ENCODE measurements at places on chromosomes 12 and 14.

DNA sequence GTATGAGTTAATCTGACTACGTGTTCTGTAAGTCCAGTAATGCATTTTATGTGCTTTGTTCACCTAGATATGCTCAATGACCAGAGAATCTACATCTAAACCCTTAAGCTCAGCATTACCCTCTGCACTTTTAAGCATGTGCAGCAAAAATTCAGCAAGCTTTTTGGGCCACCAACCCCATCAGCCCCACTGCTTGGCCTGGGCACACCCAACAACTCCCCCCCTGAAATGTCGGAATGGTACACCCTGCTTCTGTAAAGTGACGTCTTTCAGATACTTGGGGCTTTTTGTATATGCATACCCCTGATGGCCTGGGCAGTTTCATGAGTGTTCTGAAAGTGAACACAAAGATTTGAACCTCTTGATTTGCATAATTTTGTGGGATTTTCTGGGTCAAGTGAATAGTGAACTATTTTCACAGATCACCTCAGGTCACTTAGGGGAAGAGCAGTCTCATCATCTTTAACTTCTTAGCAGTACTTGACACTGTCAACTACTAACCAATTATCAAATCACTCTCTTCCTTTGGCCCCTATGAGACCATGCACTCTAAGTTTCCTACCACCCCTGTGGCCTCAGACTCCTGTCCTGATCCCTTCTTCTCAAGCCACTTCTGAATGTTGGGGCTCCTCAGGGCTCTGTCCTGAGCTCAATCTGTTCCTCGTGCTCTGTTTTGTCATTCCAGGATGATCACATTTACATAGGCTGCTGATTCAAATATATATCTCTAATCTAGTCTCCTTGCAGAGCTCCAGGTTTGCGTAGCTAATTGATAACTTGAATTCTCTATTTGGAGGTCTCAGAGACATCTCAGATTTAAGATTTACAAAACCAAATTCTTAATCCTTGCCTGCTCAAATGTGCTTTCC lies 36.3 kb upstream of the PPM1A start:
- H3K4me3 ChIP-seq: no peak overlapping the region
- no peak overlapping the region for H3K27ac ChIP-seq
- peaks cover 25% of the 10 kb centered on the region for H3K4me1 ChIP-seq
- no peaks in the 10 kb centered on the region for H3K36me3 ChIP-seq
- no peaks in the 10 kb centered on the region for H3K27me3 ChIP-seq
- no peak for DNase-seq

DNA sequence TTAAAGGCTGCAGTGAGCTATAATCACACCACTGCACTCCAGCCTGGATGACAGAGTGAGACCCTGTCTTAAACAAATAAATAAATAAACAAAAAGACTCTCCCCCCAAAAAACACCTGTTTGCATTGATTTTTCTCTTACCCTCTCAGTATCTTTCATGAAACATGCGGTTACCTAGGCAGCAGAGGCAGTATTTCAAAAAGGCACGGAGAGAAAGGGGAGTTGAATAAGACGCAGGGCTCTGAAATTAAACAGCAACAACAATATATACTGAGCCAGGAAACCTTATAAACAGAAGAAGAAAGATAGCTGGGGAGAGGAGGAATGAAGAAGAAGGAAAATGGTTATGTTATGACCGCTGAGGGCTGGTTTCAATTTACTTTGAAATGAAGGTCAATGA lies 277.6 kb downstream of the BTG1 start:
- no peaks in the 10 kb centered on the region for H3K36me3 ChIP-seq
- no peak for DNase-seq
- H3K27ac ChIP-seq: no peak overlapping the region

- H3K27me3 ChIP-seq: no peaks in the 10 kb centered on the region
- no peak for DNase-seq
- peaks cover 36% of the 10 kb centered on the region for H3K4me1 ChIP-seq
- H3K4me3 ChIP-seq: peak overlapping the region; percentile 94
- peak overlapping the region; percentile 98 for H3K27ac ChIP-seq
- H3K36me3 ChIP-seq: no peaks in the 10 kb centered on the region
These were observed 423 bp downstream of the FGD6 start for GRCh38 chr12:95216711-95217376.

- no peaks in the 10 kb centered on the region for H3K4me1 ChIP-seq
- no peaks in the 10 kb centered on the region for H3K27me3 ChIP-seq
- H3K36me3 ChIP-seq: no peaks in the 10 kb centered on the region
These were observed 7.6 kb upstream of the RAD51AP1 start for GRCh38 chr12:4530982-4531586.

GRCh38 chr12:128536810-128537209 lies 269.8 kb downstream of the TMEM132C start:
- no peak for DNase-seq
- H3K4me1 ChIP-seq: no peaks in the 10 kb centered on the region
- no peak overlapping the region for H3K27ac ChIP-seq
- no peak overlapping the region for H3K4me3 ChIP-seq

DNA sequence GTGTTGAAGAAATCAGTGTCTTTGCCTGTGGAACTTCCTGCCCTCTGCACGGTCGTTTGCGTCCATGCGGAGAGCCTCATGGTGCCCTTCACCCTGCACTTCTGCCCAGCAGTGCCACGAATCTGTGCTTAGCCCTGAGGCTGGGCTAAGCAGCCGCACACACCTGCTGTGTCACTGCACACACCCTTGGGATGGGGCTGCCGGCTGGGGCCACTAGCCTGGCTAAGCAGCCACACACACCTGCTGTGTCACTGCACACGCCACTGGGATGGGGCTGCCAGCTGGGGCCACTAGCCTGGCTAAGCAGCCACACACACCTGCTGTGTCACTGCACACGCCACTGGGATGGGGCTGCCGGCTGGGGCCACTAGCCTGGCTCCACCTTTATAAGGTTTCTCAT lies 188.5 kb downstream of the KIF26A start:
- H3K4me1 ChIP-seq: no peaks in the 10 kb centered on the region
- DNase-seq: no peak
- H3K27me3 ChIP-seq: peaks cover 4% of the 10 kb centered on the region

- no peak overlapping the region for H3K27ac ChIP-seq
- H3K27me3 ChIP-seq: no peaks in the 10 kb centered on the region
- H3K36me3 ChIP-seq: no peaks in the 10 kb centered on the region
- no peak overlapping the region for H3K4me3 ChIP-seq
These were observed 28.2 kb downstream of the TTC8 start for GRCh38 chr14:88852632-88853031.

GRCh38 chr14:51873221-51873893 lies 12.9 kb downstream of the GNG2 start:
- H3K4me1 ChIP-seq: no peaks in the 10 kb centered on the region
- no peak overlapping the region for H3K4me3 ChIP-seq
- no peak overlapping the region for H3K27ac ChIP-seq
- DNase-seq: no peak
- no peaks in the 10 kb centered on the region for H3K27me3 ChIP-seq

DNA sequence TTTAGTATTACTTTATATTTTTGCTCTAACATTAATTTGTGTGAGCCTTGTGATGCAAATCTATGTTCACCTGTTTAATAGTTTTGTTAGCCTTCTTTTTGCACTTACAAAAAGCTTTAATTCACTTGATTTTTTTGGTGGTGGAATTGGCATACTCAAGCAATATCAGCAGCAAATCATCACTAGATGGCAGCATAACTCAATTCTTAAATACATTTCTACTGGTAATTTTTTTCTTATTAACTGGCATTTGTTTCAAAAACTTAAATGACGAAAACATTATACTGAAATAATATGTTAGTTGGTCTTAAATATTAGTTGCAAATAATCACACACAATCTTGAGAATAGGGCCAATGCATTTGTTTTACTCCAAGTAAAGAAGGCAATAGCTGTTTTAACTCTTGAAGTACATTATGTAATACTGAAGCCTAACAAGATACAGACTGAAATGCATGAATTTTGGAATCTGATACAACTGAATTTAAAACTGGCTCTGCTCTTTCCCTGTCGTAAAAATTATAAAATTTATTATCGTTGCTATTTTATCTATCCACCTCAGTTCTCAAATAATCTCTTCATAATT lies 151.5 kb downstream of the ATXN7L3B start:
- no peak overlapping the region for H3K4me3 ChIP-seq
- H3K27me3 ChIP-seq: no peaks in the 10 kb centered on the region
- H3K36me3 ChIP-seq: no peaks in the 10 kb centered on the region
- H3K27ac ChIP-seq: no peak overlapping the region

DNA sequence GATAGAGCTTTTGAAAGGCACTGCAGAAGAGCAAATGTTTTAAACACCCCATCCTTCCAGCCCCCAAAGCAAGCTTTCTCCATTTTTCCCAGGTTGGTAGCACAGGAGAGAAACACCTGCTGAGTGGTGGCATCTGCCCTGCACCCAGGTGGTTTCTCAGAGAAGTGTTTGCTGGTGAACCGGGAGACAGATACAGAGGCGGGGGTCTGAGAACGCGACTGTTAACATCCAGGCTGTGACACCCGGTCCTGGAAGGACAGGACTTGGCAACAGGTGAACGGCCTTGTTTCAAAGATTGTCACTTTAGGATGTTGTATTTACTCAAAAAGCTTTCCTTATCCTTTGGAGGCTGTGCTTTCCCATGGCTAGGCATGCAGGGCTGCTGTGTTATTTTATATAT lies 18.5 kb downstream of the MMAB start:
- H3K4me3 ChIP-seq: no peak overlapping the region
- H3K27me3 ChIP-seq: peaks cover 21% of the 10 kb centered on the region
- no peak for DNase-seq
- H3K4me1 ChIP-seq: no peaks in the 10 kb centered on the region
- no peak overlapping the region for H3K27ac ChIP-seq

DNA sequence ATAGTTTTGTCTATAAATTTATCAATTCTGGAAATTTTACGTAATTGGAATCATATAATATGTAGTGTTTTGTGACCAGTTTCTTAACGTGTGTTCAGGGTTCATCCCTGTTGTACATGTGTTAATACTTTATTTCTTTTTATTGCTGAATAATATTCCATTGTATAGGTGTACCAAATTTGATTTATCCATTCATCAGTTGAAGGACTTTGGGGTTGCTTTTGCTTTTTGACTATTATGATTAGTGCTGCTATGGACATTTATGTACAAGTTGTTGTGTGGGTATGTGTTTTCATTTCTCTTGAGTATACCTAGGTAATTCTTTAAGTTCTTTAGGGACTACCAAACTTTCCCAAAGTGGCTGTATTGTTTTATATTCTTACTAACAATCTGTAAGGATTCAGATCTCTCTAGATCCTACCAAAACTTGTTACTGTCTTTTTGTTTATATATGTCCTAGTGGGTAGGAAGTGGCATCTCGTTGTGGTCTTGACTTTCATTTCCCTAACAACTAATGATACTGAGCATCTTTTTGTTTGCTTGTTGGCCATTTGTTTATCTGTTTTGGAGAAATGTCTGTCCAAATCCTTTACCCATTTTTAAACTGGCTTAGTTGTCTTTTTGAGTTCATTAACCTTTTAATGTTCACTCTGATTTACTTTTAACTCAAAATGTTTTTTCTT lies 14.9 kb downstream of the VRK1 start:
- H3K36me3 ChIP-seq: no peaks in the 10 kb centered on the region
- no peak overlapping the region for H3K4me3 ChIP-seq
- H3K4me1 ChIP-seq: no peaks in the 10 kb centered on the region
